ENCODE measurements at places on chromosomes 16 and 17.
A peak's percentile ranks its signal among the peaks of the same experiment; 100 is the strongest.

DNA sequence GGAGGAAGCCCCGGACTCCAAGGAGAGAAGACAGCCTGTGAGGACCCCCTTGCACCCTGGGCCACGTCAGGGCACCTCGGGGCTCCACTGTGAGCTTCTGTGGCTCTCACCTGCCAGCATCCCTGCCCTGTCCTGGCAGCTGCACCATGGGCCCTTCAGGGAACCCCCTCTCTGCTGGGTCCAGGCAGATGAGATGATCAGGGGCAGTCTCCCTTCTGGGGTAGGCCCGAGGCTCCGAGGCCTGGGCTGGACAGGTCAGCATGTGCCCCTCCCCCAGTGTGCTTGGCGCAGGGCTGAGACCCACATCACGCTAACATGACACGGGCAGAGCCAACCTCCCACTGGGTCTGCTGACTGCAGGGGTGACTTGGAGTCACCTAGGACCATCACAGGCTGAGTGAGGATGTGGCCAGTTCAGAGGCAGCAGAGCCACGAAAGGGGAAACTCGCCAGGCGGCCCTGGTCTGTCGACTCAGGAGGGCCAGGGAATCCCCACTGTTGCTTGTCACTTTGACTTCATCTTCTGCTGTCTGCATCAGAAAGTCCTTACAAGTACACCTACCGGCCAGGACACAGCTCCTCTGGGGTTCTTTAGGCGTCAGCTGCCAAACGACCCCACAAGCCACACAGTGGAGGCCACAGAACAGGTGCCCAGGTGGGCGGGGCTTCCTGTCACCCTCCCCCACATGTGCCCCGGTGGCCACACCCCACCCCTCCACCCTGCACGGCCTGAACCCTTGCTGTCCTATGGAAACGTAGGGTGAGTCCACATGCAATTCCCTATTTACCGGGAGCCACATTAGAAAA is 2.2 kb downstream of the GALNS start:
- DNase-seq = no peak

GRCh38 chr16:1194665-1195392 is 30.2 kb downstream of the TPSG1 start:
- DNase-seq = no peak

DNA sequence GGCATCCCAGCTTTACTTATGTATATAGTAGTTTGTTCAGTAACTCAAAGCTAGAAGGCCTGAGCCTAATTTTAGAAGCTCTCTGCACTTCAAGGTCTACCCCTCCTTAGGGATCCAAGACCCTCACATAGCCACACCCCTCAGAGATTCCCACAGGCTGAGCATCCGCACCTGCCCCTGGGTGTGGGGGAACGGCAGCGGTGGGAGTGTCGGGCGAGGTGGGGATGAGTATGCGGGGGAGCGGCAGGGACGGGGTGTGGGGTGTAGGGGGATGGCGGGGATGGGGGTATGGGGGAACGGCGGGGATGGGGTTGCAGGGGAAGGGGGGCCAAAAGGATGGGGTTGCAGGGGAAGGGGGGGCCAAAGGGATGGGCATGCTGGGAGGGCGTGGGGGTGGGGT is 24.9 kb upstream of the BEAN1 start:
- no peak for DNase-seq

DNA sequence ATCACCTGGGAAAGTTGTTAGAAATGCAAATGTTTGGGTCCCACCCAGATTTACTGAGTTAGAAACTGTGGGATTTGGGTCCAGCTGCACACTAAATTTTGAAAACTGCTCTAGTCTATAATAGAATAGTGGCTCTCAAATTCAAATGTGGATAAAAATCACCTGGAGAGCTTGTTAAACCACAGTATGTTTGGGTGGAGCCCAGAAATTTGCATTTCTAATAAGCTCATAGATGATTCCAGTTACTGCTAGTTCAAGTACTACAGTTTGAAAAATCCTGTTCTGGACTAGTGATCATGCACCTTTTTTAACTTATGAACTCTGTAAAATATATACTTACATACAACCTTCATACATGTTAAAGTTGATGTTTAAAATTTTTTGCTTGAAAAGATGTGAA is 27.8 kb downstream of the RABEP1 start:
- no peak for DNase-seq

- DNase-seq = no peak
Measured at GRCh38 chr17:72542317-72542716, 421.5 kb downstream of the SOX9 start.

GRCh38 chr16:3881499-3881990 is 1.0 kb upstream of the CREBBP start:
- DNase-seq = no peak

DNA sequence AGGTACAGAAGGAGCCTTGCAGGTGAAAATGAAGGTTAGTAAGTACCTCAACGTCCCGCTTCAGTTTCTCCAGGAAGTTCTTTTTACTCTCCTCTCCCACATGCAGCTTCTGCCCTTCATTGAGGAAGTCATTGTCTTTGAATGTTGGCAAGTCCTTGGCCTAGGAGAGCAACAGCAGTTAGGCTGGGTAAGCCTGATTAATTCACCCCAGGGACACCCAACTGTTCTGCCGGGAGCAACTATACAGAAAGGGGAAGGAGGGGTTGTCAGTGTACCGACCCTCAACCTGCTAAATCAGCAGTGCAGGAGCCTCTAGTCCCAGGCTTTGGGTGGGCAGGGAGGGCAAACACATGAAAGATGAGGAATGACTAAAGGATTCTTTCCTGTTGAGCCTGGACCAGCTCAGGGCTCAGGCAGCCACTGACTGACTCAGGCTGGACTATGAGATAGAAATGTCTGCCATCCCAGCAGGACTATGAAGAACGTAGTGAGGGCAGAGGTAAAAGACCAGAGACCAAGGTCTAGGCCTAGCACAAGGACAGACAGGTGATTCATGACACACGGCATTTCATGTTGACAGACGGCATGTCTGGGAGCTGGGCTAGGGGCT is 21.6 kb downstream of the PIP4K2B start:
- peak; percentile 31 for DNase-seq
